Nucleus accumbens (tissue), 56 donors: ENCODE measurements at places on chromosomes 3 and 15.

GRCh38 chr3:149470381-149470780 is 4.1 kb upstream of the TM4SF4 start:
- DNase-seq, result no peak

GRCh38 chr3:125605756-125606155 is 10.5 kb upstream of the OSBPL11 start:
- DNase-seq, result no peak

GRCh38 chr3:110589341-110589740 is 482.3 kb upstream of the NECTIN3 start:
- no peak for DNase-seq

- DNase-seq, result no peak
These were observed 14.2 kb downstream of the SERPINI1 start for GRCh38 chr3:167749728-167750127.

DNA sequence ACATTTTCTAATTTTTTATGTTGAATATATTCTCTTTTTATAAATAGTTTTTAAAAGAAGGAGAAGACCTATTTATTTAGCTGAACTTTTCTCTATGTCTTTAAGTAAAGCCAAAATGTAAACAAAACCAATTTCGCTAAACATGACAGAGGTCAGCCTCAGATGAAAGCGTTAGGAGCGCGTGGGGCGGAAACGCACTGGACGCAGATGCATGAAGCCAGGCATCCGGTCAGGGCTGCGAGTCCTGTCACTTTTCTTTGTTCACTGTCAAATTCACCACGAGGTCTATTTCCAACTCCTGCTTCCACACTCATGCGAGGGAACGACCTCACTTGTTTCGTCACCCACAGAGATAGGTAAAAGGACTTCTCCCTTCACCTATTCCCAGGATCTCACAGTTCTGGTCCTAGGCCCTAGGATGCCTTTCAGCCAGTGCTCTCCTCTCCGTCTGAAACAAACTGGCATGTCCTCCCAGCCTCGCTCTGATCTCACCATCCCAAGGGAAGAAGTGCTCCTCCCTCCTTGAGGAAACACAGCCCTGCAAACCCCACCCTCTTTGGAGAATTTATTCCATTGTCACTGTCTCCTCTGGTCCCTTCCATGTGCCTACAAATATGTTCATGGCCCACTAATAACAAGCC is 57.9 kb downstream of the ITGB5 start:
- no peak for DNase-seq

GRCh38 chr15:95479308-95479707 is 851.2 kb upstream of the NR2F2 start:
- no peak for DNase-seq

DNA sequence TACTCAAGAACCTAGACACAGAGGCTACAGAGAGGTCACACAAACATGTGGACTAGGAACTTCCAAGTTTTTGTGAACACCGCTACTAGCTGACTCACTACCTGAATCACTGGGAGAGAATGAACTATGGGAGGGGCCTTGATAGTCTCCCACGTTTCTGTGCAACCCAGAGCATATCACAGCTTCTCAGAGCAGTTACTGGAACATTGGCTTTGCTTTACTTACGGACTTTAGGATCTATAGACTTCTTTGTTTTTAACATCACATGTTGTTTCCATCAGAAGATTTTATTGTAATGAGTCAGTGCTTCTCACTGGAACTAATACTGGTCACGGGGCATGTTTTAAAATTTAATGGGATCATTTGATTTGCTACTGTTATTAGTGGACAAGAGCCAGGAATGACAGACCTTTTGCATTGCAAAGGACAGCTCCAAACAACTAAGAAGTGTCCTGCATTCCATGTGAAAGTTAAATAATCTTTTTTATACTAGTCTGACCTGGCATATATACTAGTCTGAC is 35.6 kb downstream of the RTP4 start:
- DNase-seq, result no peak

GRCh38 chr15:63366451-63366850 is 15.2 kb downstream of the CA12 start:
- no peak for DNase-seq

GRCh38 chr3:132321304-132321703 is 4.1 kb downstream of the ACP3 start:
- no peak for DNase-seq

DNA sequence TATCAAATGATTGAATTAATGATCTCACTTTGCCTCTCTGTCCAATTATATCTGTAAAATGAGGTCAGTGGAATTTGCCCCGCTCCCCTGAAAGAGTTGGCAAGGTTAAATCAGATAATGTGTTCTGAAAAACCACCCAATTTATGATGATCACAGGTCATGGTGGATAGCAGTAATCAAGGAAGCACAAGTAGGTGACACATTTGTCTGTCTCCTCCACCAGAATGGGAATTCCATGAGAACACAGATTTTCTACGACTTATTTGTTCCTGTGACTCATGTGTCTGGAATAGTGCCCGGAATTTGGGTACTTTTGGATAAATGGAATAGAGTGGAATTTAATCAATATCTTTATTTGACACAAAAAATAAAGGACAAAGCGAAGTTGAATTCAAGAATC is 220.9 kb upstream of the SUCLG2 start:
- DNase-seq, result no peak

GRCh38 chr15:94231723-94232468 is 535 bp downstream of the MCTP2 start:
- DNase-seq, result no peak

DNA sequence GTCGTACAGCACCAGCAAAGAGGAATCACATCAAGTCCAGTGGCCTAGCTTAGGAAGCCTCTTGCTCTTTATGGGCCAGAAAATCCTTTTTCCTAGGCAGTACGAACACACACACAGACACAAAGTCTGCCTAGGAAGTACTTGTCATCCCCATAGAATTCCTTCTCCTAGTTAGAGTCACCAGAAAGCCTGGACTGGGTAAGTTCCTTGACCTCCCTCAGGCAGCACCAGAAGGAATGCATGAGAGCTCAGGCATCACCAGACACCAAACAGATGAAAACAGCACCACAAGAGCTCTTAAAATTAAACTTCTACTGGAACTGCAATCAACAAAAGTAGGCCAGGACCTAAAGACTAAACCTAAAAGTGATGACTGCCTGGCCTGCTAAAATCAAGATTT is 192.9 kb upstream of the CCDC54 start:
- DNase-seq, result no peak

DNA sequence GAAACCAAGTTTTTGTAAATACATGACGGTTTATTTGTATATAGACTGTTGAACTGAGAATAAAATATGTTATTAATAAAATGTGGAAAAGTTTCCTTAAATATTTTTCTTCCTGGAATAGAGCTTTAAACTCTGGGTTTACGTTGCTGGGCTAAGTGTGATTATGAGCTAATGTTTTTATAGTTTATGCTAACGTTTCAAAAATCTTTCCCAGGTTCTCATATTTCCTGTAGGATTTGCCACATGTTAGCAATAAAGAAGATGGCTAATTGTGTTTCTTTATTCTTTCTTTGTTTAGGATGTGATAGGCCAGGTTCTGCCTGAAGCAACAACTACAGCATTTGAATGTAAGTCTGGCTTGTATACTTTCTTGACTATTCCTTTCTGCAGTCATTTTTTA is 7.2 kb downstream of the MAP2K5 start:
- no peak for DNase-seq

DNA sequence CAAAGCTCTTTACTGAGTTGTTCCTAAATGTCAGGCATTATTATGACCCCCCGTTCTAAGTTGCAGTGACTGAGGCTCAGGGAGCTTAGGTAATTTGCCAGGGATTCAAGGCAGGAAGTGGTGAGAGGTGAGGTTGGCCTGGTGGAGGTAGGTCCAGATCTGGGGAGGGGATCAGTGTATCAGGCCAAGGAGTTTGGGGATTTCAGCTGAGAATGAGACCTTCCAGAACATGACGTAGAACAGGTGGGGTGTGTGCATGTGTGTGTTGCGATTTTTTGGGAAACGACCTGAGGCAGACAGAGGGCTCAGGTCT is 41.1 kb upstream of the MRPS22 start:
- no peak for DNase-seq

DNA sequence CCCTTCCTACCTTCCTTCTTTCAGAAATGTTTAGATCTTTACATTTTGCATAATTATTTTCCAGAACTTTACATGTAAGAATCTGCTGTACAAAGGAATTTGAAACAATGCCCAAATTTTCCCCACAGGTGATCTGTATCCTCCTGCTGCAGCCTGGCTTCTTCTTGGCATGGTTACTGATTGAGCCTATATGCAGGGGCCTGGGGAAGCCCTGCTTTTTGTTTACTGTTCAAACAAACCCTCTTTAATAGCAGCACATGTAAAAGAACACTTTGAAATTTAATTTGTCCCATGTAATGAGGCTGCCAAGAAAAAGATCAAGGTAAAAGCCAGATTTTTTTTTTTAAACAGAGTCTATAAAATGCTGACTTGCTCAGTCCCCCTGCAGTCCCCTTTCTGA is 432.2 kb downstream of the TUSC7 start:
- no peak for DNase-seq

DNA sequence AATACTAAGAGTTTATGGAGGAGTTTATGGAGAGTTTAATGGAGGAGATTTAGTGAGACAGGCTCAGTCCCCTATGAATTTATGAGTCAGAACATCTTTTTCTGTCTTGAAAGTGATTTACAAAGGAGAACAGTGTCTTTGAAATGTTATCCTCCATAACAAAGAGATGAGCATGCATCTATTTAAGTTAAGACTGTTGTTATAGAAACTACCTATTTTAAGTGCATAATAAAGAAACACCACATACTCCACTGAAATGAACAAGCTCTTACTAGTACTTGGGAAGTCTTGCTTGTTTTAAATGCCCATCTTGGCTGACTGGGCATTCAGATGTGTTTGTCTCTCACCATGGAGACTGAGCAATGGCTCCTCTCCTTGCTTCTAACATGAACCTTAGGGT is 118.7 kb upstream of the ACP3 start:
- no peak for DNase-seq

DNA sequence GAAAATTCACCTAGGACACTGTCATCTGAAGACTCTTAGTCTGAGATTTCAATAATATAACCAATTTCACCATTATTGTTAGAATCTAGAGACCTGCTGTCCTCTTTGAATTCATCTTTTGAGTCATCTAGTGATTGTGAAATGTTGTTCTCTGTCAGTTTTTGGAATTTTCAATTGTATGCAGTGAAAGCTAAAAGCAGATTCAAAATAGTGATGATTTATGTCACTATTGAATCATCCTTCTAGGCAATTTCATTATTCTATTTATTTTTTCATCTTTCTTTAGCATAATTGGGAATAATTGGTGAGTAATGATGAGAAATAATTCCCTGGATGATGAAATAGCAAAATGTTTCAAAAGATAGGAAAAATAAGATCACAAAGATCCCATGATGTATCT is 101.7 kb upstream of the EIF1B start:
- no peak for DNase-seq

GRCh38 chr3:197595470-197596185 is 39.9 kb upstream of the BDH1 start:
- no peak for DNase-seq

DNA sequence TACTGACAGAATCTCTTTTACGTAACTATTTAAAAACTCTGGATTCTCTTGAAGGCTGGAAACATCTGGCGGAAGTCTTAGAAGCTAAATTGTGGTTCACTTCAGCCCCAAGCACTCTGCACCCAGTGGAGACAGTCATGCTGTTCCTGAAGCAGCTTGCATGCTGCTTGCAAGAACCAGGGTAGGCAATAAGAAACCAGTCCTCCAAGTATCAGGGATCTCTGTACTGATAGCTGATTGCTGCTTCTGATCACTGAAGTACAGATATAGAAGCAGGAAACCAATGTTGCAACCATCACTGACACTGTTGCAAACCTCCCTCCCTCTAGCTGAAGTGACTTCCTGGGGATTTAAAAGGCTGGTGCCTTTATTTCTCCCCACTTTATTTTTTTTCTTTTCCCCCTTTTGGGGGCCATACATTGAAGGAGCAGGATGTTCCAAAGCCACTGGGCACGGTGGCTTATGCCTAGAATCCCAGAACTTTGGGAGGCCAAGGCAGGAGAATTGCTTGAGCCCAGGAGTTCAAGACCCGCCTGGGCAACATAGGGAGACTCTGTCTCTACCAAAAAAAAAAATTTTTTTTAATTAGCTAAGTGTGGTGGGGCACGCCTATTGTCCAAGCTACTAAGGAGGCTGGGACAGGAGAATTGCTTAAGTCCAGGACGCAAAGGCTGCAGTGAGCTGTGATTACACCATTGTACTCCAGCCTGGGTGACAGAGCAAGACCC is 15.3 kb downstream of the SPCS1 start:
- no peak for DNase-seq

DNA sequence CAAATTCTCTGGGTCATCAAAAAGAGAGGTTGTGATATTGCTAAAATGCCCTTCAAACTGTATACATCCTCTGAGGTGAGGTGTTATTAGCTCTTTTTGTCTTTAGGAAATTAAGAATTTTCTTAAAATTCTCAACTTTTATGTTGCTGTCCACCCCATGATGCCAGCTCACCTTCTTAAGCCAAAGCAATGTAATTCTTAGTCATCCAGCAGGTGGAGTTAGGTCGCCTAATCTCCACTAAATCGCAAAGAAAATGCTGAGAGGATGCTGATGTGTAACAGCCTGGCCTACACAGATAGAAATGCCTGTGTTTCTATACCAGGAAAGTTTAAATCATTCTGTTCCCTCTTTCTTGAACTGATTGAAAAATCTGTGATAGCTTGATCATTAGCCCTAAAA is 770.2 kb upstream of the ALCAM start:
- DNase-seq, result no peak

DNA sequence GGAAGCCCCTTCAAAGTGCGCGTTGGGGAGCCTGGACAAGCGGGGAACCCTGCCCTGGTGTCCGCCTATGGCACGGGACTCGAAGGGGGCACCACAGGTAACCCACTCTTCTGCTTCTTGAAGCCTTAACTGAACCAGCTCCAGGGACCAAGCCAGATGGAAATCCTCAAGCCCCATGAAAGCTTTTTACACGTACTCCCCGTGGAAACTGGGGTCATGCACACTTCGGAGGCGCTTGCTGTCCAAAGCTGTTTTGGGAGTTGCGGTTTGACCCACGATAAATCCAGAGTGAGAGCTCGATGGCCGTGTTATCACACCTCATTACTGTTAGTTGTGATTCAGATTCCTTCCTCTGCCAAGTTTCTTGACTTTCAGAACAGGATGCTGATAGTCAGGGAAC is 47.5 kb downstream of the DNASE1L3 start:
- DNase-seq, result no peak

DNA sequence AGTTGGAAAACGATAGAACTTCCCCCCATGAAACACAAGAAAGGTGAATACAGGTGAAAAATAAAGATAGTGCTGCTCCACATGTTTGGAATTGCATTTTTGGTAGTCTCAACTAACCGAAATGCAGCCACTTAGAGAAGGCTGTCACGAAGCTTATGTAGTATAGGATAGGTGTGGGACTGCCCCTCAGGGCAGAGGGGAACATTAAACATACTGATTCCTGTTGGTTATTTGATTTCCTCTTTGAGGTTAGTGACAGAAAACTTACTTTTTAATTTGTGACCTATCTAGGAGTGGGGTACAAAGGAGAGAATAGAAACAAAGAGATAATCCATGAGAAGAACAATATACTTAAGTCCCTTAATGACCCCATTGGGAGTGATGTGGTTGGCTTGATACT is 85.8 kb upstream of the SATB1 start:
- no peak for DNase-seq
